ENCODE measurements at places on chromosomes 12 and 14. TPM values are rescaled to one million over a fixed set of nuclear protein-coding genes. Genes with fewer than 3 reads are reported as not detected.

- DNase-seq: no peak
These were observed 585.5 kb downstream of the VRK1 start for GRCh38 chr14:97382616-97383226.

DNA sequence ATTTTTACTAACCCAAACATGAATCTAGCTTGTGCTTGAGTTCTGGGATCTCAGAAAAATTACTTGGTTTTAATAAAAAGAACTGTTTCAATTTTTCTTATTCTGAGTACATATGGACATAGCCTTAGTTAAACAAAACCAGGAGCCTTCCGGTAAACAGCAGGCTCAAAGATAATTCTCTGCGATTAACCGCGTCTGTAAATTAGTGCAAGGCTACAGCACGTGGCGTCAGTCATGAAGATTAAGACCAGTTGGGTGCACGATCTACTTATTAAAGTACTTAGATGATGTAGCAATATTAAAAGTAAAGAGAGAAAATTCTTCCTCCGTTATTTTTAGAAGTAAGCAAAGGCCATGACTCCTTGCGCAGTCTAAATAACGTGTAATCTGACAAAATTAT is 700 bp downstream of the KCNJ8 start:
- peak; percentile 4 for DNase-seq

GRCh38 chr12:65139389-65139788 is 18.3 kb upstream of the WIF1 start:
- no peak for DNase-seq

GRCh38 chr12:48247181-48247966 is 44.3 kb upstream of the OR10AD1 start:
- no peak for DNase-seq

DNA sequence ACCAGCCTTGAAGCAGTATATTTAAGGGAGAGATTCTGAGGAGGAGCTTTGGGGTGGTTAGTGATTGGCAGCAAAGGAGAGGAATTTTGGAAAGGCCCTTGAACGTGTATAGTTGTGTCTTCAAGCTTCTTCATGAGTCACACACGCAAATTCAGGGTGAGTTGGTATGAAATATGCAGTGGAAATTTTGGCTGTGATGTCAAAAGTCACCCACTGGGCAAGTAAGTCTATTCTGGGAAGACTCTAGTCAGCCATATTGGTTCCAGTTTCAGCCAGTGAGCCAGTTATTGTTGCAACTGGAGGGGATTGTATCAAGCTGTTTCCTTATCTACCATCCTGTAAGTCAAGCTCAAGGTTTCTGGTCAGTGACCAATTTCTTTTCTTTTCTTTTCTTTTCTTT is 32.0 kb upstream of the VASH1 start:
- DNase-seq: no peak

DNA sequence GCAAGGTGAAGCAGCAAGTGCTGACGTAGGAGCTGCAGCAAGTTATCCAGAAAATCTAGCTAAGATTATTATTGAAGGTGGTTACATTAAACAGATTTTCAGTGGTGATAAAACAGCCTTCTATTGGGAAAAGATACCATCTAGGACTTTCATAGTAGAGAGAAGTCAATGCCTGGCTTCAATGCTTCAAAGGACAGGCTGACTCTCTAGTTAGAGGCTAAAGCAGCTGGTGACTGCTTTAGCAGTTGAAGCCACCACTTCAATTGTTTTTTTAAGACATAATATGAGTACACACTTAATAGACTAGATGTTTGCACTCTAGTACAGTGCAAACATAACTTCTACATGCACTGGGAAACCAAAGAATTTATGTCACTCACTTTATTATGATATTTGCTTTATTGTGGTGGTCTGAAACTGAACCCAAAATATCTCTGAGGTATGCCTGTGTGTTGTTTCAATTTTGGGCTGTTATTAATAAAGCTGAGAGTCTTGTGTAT is 1026.9 kb upstream of the FOXG1 start:
- DNase-seq: no peak

GRCh38 chr14:96265383-96266095 is 9.5 kb downstream of the BDKRB1 start:
- DNase-seq: no peak

The CFAP251 gene
- 0.24 TPM for total RNA-seq

The TEX52 gene
- not detected for total RNA-seq

The IGFBP6 gene
- 17.5 TPM for total RNA-seq

The SERPINA4 gene
- total RNA-seq: not detected

The PRIM1 gene
- 44.0 TPM for total RNA-seq

The CARMIL3 gene
- total RNA-seq: 2.3 TPM
